ENCODE measurements at places on chromosomes 2 and 18. TPM values are rescaled to one million over a fixed set of nuclear protein-coding genes. Genes with fewer than 3 reads are reported as not detected.

DNA sequence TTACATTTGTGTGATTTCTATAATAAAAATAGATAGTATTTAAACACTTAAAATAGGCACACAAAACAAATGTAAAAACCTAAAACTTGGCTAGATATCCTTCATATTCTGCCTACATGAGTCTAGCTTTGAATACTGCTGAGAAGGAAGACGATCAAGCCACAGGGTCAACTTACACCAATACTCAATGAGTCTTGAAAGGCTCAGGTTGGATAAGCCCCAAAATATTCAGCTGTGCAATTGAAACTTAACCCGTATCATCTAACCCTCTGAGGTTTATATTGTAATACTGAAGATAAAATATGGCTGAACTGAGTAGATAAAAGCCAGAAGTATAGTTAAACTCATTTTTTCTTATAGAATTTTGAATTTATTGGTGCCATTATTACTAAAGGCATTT is 313.0 kb upstream of the NRXN1 start:
- no peak for DNase-seq

DNA sequence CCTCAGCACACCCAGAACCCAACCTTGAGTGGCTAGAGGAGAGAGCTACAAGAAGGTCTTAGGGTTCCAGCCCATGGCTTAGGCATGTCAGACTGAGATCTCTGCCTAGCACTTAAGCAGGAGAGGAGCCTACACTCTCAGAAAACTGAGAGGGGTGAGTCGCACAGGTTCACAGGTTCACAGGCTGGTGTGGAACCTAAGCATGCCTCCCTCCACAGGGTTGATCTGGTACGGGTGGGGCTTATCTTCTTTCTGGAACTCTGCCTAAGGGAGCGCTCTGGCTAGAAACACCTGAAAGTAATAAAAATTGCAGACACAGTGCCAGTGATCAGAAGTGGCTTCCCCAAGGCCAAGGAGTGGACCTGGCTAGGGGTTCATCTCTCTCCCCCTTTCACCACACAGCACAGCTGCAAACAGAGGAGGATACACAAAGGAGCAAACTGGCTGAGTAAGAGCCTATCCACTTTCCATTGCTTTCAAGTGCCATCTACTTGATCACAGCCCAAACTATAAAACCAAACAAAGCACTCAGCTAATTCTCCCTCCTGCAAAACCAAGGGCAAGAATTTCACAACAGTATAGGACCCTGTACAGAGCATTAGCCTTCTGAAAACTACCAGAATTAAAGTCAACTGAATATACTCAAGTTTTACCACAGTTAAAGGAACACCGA is 481.9 kb upstream of the SETBP1 start:
- DNase-seq, result no peak

EPHA4 gene
- total RNA-seq, result 158 TPM

DNA sequence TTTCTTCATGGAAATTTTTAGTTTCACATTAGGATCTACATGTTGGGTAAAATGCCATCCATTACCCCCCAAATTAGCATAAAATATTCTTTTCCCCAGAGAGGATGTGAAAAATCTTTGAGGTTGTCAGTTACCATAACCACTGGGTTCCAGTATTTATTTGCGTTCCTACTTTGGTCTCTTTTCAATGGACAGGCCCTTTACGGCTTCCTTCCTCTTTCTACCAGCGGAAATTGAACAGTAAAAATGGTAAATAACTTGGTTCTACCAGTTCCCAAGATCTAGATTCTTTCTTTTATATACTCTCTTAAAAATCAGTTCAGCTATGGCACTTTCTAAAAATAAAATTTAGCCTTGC is 169.2 kb upstream of the APCDD1 start:
- DNase-seq, result no peak

LYPD6 gene
- 9.4 TPM for total RNA-seq

GRCh38 chr2:32805104-32806095 is 141.4 kb upstream of the LTBP1 start:
- DNase-seq, result no peak

DNA sequence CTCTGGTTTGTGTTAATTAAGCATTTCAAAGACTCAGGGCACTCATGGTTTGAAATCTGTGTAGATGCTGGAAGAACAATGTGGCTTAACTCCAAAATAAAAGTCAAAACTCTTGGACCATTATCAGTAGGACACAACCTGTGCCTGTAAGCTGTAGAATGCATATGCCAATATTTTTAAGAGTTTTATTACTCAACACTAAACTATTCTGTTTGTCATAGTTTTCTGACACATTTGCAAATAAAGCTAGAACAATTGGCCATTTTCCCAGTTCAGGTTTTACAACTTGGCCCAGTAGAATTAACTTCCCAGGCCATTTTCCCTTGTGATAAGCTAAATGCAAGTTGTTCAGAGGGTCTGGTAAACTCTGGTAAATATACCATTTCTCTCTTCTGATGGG is 713.1 kb downstream of the CBLN2 start:
- DNase-seq, result no peak

DNA sequence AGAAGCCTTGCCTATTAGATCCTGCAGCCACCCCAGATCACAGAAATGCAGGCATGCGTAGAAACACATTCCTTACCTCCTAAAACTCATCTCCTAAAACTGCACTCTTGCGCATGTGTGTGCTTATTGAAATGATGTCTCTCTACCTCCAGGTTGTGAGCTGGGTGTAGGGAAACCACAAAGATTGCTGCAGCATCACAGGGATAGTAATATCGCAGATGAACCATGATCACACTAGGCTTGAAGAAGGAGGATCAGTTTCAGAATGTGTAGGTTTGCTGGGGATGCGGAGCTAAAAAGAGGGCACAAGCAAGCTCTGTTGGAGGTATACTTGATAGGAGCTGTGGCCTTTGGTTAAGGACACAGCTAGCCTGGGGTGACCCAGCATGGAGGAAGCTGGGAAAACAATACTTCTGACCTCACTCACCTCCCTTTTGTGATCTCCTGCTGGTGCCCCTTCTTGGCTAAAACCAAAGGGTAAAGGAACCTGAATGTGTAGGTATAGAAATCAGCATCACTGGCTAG is 118.8 kb downstream of the SETBP1 start:
- DNase-seq, result no peak

DNA sequence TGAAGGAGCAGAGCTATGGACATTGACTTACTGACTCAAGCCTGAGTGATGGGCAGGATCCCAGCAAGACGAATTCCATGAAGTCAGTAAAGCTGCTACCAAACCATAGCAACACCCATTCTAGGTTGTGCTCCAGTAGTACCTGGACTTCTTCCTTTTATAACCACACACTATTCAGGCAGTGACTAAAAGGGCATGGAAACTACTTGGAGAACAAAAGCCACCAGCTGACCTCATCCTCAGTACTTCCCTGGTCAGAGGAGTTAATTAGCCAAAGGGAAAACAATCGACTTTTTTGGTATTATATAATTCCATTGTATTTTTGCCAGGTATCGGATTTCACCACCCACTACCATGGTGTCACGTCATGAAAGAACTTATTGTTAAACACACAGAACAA is 237.1 kb downstream of the TTC32 start:
- no peak for DNase-seq

DNA sequence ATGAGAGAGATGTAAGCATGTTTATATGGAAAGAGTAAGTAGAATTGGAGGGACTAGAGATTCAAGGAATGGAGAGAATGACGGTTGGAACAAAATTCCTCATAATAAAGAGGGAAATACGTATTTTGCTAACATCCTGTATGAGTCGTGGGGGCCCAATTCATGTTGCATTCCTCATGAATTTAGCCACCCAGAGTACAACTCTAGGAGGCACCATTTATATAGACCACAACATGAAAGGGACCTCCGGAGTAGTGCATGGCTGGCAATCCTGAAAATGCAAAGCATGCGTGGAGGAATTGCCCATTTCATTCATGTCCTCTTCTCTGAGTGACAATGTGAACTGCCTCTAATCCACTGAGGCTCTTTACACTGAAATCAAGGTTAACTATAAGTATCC is 168.2 kb downstream of the ZEB2 start:
- DNase-seq, result no peak

GRCh38 chr2:112006076-112006410 is 49.0 kb upstream of the TMEM87B start:
- no peak for DNase-seq

GRCh38 chr2:236919209-236919608 is 166.5 kb upstream of the COPS8 start:
- no peak for DNase-seq

DNA sequence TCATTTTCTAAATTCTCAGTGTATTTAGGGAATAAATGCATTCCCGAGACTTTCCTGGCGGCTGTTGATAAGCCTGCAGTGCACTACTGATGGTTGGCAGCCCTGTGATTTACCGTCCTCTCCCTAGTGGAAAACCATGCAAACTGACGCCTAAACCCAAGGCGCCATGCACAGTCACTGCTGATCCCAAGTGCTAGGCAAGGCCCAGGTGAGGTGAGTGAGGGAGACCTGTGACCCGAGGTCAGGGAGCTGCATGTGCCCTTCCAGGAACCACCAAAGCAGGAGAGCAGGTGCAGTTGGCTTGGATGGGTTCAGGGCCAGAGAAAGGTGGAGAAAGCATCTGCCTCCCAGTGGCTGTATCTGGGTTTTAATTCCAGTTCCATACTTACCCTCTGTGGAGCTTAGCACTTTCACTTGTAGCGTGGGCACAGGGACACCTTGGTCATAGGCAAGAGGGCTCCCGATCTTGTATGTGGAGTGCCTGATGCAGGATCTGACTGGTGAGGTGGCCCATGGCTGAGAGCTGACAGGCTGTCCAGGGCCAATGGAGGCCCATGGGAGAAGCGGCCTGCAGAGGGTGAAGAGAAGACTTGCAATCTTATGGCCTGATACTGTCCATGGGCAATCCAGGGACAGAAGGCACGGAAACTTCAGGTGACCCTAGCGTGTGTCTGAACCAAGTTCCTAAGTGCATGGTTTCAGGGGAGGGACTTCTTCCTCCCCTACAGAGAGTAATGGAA is 131.3 kb downstream of the SH3RF3 start:
- no peak for DNase-seq

- DNase-seq, result no peak
These were observed 167.3 kb upstream of the GLI2 start for GRCh38 chr2:120568089-120568974.

FZD7 gene
- total RNA-seq, result 15.5 TPM

DNA sequence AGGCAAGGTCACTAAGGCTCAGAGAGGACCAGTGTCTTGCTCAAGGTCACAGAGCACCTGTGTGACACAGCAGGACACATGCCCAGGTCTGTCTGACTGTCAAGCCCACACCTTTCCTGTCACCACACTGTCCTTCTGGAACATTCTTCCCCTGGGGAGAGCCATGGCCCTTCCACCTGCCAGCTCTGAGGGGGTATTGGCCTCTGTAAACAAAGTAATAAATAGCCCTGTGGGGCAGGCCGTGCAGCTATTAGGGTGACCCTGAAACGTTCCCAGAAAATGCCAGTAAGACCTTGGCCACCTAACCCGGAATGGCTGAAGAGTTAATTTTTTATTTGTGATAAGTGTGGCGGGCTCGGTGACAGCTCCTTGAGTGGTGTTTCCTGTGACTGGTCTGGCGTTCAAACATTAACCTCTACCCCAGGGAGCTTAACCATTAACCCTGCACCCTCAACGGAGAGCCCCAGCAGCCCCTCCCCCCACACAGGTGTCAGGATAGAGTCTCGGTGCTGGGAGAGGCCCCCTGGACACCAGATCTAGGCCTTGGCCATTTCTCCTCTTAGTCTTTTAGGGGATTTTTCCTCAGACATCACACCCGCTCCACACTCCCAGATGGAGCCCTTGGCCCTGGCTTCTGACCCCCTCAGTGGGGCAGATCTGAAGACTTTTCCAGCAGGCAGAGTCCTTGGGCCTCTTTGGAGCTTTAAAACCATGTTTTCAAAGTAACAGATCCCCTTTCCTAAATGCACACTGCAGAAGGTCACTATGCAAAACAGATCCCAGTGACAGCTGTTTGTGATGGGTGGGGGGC is 36.6 kb downstream of the SCTR start:
- no peak for DNase-seq

DNA sequence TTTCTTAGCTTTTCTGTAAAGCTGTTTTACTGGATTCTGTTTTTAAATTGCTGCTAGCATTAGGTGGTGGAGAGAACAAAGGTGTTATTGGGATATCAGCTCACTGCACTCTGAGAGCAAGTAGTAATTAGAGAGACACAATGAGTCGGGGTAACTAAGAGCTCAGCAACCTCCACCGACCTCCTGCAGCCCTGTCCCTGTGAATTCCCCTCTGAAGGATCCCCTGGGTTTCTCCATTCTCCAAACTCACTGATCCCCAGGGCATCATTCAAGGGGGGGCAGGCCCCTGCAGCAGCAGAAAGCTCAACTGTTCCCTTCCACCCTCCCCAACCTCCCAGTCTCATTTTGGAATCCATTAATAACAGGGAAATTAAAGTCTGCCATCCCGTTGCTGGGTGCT is 73.0 kb downstream of the MTCL1 start:
- DNase-seq, result no peak

WNT6 gene
- total RNA-seq, result not detected

SKOR2 gene
- total RNA-seq, result not detected

DNA sequence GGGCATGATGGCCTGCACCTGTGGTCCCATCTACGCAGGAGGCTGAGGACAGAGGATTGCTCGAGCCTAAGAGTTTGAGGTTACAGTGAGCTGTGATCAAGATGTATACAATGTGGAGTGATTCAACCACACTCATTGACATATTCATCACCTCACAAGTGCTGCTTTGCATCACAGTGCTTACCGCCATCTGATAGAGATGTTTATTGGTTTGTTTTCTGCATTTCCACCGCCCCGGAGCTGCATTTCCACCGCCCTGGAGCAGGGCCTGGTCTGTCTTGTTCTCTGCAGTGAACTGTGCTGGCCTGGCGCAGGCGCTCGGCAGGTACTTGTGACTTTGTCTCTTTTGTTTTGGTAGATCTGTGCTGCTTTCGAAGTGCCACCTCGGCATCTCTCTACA is 96.0 kb downstream of the SMAD7 start:
- no peak for DNase-seq

DNA sequence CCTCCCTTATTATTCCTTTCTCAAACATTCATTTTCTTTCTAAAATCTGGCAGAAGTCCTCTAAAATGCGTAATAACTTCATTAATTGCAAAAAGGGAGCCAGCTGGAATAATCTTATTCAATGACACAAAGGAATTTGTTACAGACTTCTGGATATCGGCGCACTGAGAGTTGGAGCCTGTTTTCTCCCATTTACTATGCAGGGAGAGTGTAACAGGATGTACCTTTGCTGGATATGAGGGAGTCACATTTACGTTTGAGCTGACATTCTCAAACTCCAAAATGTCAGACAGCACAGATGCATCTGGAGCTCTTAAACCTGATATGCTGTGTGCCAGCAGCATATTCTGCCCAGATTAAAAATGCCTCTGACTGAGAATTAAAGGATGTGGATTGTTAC is 275.3 kb downstream of the TMX3 start:
- DNase-seq, result no peak

GRCh38 chr2:224882291-224883171 is 159.7 kb downstream of the DOCK10 start:
- no peak for DNase-seq

PMAIP1 gene
- 0.82 TPM for total RNA-seq

MPPE1 gene
- 16.3 TPM for total RNA-seq

Data from frontal cortex (tissue), 4 donors.